Lower leg skin (tissue), 4 donors: ENCODE measurements at places on chromosomes 6 and 20.

- DNase-seq, result no peak
These were observed 9.1 kb downstream of the SMAP1 start for GRCh38 chr6:70676821-70677220.

DNA sequence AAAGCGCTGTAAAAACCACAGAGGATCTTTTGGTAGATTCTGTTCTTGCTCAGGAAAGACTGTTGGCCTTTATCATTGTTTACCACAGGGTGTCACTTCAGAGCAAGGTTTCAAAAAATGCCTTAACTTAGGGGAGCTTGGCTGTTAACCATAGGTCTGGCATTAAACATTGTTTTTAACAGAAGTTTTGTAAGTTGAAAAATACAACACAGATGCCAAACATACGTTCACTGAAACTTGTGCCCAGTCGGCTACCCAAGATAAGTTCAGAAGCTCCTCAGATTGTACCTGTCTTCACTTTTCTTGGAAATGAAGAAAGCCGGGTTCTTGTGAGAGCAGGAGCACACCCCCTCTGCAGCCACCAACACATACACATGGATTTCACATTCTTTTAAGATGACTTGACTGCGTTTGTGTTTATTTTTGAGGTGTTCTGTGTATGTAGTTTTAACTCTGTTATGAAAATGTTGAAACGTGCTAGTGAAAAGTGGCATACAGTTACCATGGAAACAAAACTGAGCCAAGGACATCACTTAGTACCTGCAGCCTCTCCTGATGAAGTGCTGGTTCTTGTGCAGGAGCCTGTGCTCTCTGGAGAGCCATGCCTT, 64.9 kb downstream of the SYCP2L start:
- DNase-seq, result no peak

- DNase-seq, result no peak
These were observed 296.7 kb downstream of the ZFAND3 start for GRCh38 chr6:38116248-38116647.

DNA sequence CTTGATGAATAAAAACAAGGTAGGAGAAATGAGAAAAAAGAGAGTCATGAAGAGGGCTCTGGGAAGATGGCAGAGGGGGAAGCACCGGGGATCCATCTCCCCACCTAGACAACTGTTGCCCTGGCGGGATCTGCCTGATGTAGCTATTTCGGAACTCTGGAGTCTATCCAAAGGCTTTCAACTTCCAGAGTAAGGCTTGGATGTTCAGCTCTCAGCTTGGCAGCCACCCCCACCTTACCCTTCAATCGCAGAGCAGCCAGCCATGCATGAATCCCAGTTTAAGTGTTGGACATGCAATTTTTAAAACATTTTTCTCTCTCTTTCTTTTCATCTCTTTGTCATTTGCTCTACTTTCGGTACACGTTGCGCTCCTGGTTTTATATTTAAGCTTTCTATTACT, 275.9 kb upstream of the EXOC2 start:
- no peak for DNase-seq

DNA sequence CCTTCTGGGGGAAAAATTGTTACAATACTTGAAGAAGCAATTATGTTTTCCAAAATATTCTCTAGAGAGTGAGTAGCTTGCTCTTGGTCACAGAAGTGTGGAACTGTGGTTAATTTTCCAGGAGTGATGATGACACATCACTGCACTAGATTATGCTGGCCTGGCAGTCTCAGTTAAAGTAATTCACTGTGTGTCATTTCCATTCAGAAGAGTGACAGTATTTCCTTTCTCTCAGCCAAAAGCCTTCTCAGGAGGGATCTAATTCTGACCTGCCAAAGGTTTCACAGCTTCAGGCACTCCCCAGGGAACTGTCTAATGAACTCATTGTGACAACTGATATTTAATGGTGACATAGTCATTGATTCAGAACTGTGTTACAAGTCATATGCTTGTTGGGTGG, 517.5 kb downstream of the TBC1D32 start:
- DNase-seq, result no peak

GRCh38 chr6:41269716-41270115, 16.8 kb downstream of the TREM1 start:
- DNase-seq, result no peak

- no peak for DNase-seq
These were observed 2.8 kb downstream of the DBNDD2 start for GRCh38 chr20:45410887-45411286.

DNA sequence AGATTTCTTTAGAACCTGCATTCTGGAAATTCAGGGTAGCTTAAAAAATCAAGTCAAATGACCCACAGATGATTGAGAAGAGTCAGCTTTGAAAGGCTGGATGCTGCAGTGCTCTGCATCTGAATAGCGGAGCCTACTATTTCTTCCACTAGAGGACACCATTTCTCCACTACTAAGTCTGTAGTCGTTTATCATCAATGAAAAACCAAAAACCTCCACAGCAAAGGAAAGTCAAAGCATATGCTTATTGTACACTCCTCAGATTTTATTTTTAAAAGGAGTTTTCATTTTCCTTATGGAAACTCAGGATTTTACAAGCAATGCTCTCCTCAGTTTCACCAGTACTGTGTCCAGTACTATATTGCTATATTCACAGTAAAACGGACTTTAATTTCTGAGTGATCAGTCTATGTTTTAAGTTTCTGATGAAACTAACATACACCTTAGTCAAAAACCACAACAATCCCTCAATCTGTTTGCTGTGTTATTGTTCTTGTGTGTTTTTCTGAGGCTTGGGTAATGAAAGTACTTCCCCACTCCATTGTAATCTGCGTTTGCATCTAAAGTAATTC, 50.5 kb upstream of the ENPP5 start:
- no peak for DNase-seq

GRCh38 chr20:44576297-44576696, 6.1 kb upstream of the PKIG start:
- no peak for DNase-seq

GRCh38 chr6:37727996-37728395, 30.3 kb upstream of the MDGA1 start:
- no peak for DNase-seq

GRCh38 chr6:331622-332521, 39.6 kb downstream of the DUSP22 start:
- DNase-seq, result no peak

DNA sequence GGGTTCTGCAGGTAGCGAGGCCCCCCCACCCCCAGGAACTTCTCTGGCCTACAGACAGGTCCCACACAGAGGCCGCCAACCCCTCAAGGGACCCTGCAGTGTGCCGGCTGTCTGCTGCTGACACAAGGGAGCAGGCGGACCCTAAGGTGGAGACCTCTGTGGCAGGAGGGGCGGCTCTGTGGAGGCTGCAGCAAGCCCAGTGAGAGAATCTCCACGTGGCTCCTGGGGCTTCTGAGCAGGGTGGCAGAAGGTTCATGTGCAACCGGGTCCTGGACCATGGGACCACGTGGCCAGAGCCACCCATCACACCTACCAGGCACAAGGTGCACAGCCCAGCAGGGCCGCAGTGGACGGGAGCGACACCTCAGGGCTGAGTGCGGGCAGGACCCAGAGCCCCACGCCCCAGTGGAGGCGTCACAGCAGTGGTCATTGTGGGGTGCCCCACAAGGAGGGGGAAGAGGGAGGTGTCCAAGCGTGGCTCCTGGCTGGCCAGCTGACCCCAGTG, 4.3 kb downstream of the ARFRP1 start:
- peak; percentile 85 for DNase-seq

GRCh38 chr6:26232940-26233648, 131.9 kb upstream of the BTN3A2 start:
- DNase-seq, result no peak

DNA sequence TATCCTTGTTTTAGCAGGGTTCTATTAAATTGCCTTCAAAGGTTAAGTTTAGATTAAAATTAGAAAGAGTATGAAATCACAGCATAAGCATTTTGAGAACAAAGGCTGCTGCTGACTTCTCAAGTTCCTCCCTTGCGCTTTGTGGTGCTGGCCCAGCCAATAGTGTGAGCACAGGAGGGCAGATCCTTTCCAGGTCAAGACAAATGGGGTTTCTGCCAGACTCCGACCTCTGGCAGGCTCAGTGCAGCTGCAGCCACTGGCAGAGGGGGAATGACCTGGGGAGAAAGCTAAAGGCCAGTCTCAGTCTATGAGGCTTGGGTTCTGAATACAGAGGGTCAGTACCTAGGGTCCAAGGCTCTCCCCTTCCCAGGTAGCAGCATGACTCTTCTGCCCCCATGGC, 27.0 kb downstream of the CLIC5 start:
- DNase-seq, result no peak

GRCh38 chr6:148805777-148806176, 58.9 kb downstream of the UST start:
- no peak for DNase-seq

DNA sequence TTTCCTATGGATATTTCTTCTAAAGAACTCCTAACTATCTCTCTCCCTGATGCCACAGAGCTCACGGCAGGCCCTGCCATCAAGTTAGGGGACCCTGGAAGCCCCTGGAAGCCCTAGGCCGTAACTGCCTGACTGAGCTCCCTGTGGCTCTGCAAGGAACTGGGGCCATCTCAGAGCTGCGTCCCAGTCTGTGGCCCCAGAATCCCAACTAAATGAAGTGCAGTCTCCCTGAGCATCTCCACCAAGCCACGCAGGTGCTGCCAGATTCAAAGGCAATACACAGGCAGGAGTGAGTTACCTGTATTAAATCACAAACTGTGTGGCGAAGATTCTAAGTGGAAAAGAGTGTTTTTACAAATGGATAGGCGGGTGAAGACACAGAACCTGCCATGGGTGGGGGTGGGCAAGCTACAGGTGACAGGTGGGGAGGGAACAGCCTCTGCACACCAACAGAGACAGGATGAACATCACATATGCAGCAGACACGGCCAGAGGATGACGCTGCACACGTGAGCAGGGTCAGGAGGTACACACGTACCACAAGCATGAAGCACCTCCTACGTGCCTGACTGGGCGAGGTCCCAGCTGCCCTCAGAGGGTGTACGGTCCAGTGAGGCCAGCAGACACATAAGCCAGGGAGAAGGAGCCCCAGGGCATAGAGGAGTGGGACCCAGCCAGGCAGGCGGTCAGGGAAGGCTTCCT, 358.5 kb downstream of the ZFAND3 start:
- DNase-seq, result peak; percentile 70

- DNase-seq, result no peak
These were observed 14.6 kb upstream of the HLA-G start for GRCh38 chr6:29813066-29813465.

- DNase-seq, result no peak
These were observed 64.2 kb upstream of the SUPT3H start for GRCh38 chr6:45441851-45442453.

DNA sequence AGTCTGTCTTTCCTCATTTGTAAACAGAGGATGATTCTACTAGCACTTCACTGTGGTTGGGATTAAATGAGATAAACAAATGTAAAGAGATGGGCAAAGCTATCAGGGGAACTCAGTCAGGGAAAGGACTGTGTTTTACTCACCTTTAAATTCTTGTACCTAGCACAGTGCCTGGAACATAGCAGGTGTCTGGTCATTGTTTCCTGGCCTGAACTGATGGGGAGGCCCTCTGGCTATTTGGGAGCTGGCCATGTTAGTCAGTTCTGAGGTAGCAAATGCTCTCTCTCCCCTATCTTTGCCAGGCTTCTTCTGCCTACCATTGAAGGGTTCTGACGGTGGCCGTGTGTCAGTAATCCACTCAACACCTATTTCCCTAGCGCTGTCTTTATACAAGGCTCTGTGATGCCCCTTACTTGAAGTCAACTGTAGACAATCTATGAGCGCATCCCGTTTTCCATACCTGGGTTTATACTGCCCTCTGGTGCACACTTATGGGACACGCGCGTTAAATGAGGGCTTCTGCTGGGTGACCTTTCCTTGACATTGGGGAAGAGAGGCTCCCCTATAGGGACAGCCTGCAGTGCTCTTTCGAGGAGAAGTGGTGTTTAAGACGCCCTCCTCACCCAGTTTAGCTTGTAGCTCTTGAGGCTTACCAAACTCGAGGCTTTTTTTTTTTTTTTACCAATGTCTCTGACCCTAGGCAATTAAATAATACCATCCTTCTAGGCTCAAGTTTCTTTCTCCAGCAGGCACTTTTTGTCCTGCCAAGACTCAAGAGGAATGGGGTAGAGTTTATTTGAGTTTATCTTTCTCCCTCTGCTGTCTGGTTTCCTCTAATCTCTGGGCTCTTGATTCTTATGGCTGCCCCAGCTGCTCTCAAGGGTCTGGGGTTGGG, 4.0 kb upstream of the SPATS1 start:
- peak; percentile 61 for DNase-seq

- DNase-seq, result no peak
These were observed 6.1 kb downstream of the SLC32A1 start for GRCh38 chr20:38730167-38730988.

DNA sequence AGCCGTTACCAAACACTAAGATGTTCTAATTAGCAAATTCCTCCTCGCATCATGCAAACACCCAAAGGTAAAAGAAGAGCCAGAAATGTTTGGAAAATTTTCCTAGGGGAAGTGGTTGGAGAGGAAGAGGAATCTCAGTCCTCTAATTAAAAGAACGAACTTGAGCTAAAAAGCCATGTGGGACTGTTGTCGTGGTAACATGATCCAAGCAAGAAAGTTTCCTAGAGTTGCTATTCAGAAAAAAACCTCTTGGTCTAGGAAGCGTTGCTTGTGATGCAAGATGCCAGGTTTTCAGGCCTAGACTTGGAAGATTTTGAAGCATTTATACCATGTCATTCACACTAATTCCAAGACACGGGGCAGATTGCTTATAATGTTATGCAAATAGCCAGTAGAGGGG, 106.8 kb upstream of the DOK5 start:
- no peak for DNase-seq

DNA sequence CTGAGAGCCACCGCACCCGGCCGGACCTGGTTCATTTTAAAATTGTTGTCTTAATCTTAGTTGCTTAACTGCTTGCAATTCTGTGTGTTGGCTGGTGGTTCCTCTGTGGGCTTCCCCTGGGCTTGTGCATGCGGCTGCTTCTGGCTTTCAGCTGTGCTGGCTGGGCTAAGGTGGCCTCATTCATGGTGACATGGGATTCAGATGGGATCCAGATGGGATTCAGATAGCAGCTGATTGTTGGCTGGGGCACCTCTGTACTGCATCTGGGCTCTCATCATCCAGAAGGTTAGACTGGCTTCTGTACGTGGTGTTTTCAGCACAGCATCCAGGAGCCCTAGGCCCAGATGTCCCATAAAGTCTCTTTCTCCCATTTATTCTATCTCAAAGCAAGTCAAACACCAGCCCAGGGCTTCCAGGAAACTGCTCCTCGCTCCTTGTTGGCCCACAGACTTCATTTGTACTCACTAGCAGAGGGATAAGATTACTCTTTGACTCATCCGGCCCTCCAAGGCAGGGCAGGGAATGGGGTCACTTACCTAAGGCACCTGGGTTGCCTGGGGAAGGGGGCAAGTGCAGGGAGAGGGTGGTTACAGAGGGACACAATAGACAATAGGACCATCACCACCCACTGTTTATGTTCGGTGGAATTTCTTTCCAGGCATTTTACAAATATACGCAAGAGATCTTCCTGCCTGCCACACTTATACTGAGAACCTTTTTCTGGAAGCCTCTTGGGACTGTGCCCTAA, 10.2 kb upstream of the PEDS1 start:
- no peak for DNase-seq

DNA sequence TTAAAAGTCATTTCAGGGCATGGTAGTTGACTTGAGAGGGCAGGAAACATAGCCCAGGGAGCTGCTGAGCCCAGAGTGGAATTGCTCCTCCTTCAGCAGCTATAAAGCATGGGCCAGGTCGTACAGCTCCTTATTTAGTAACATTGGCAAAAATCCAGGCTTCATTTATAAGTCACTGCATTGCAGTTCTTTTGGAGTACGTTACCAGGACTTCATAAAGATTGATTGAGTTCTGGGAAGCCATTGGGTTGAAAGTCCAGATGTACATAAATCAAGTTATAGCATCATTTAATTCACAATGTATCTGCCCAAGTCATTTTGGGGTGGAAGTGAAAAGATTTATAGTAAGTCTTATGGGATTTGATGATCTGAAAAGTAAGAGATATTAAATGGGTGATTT, 53.0 kb upstream of the ANKEF1 start:
- no peak for DNase-seq
